Hair follicular keratinocyte (primary cell): ENCODE measurements at places on chromosomes 3 and 15. TPM values are rescaled to one million over a fixed set of nuclear protein-coding genes. Genes with fewer than 3 reads are reported as not detected.

FEZF2 gene
- not detected in 2 replicates for total RNA-seq

CHRNA5 gene
- 1.4 and 3.8 TPM in 2 replicates for total RNA-seq

MAGEL2 gene
- not detected in 2 replicates for total RNA-seq

ZIC1 gene
- total RNA-seq = 1.2 TPM in 1 of 2 replicates, not detected in the other

SPINT1 gene
- total RNA-seq = 210 and 272 TPM in 2 replicates

CCR8 gene
- total RNA-seq = not detected in 2 replicates

KNSTRN gene
- total RNA-seq = 32.8 and 79.5 TPM in 2 replicates
